ENCODE measurements at places on chromosomes 5 and 9.

- no peak for DNase-seq
Measured at GRCh38 chr5:1555011-1555807, 31.4 kb upstream of the LPCAT1 start.

DNA sequence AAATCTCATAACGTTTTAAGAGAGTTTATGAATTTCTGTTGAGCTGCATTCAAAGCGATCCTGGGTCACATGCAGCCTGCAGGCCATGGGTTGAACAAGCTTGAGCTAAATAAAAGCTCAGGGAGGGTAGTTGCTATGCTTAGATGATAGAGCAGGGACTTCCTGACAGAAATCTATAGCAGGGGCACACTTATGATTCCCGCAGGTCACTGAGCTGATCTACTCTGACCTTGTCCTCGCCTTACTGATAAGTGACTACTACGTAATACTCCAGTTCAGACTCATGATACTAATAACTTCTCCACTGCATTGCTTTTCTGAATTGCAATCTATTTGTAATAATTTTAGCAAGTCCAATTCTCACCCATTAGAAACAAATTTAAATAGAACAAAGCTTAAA lies 90.9 kb downstream of the NFIB start:
- DNase-seq: no peak

GRCh38 chr9:134666831-134667230 lies 25.2 kb downstream of the COL5A1 start:
- no peak for DNase-seq

DNA sequence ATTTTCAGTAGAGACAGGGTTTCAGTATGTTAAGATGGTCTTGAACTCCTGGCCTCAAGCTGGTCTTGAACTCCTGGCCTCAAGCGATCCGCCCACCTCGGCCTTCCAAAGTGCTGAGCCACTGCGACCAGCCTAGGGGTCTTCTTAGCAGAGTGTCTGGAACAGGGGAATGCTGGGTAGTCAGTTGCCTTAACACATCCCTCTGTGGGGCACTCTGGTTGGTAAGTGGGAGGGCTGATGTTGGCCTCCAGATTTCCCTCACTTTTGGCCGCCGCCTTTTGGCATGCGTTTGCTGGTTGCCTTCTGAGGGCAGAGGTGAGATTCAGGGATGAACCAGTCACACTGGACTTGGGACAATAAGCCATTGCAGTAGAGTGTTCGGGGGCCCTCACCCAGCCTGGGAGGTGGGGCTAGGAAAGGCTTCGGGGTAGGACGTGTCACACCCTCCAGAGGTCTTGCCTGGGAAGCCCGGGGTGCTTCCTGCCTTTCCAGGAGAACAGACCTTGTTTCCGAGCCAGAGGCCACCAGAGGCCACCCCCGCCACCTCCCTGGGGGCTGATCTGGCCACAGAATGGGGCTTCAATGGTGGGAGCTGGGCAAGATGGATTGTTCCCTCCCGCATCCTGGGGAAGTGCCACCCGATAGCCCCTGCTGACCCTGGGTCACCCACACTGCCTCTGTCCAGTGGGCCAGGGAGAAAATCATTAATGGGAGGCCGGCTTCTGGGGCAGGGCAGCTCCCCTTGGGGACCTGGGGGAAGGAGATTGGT lies 13.3 kb downstream of the FGF18 start:
- no peak for DNase-seq

GRCh38 chr5:167402671-167403070 lies 888.8 kb upstream of the WWC1 start:
- DNase-seq: no peak

DNA sequence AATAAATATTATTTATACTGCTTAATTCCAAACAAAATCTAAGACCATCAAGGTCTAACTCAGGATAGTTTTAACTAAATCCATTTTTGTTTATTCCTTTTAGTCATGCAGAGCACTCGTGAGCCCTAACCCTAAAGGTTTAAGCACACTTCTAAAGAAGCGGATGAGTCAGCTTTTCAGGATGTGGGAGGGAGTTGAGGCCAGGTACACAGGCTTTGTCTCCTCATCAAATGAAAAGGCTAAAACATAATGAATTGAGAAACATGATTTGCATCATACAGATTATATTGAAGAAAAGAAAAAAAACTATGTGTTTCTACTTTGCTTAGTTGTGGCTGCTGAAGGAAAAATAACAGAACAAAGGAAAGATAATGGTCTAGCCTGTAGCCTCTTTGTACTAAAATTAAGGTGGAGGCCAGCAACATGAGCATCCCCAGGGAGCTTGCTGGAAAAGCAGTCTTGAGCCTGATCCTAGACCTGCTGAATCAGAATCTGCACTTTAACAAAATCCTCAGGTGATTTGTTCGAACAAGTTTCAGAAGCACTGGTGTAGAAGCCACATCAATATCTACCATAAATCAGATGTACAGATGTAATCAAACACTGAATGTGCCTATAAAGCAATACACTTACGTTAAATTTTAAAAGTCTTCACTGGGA lies 21.1 kb upstream of the ISCA1 start:
- no peak for DNase-seq

DNA sequence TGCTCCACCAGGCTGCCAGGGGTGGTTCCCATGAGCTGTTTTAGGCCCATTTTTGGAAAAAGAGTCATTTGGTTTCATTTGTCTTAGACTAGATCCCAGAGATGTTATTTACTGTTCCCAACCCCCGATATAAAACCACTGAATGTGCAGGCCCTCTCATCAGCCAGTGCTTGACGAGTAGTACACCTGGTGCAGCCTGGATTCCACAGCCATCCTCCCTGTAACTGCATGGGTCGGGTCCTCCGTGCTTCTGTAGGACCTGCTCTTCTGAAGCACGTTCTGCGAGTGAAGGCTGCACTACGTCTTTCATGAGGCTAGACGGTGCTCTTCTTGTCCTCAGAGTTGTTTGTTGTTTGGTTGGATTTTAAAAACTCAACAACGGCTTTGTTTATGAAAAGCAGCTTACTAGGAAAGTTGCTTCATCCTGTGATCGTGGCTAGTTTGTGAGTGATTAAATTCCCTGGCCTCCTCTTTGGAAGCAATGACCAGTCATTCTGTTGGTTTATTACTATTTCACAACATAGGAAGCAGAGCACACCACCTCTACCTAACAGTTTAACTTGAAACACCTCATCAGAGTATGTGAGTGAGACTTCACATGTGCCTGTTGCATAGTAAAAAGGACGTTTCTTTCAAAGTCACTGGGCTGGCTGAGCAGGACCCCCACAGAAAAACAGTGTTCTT lies 135.2 kb downstream of the AOPEP start:
- no peak for DNase-seq

GRCh38 chr5:144017631-144018030 lies 152.8 kb downstream of the YIPF5 start:
- no peak for DNase-seq

GRCh38 chr9:22343218-22343611 lies 103.4 kb upstream of the DMRTA1 start:
- no peak for DNase-seq

- no peak for DNase-seq
Measured at GRCh38 chr5:175463641-175464040, 14.7 kb upstream of the SFXN1 start.

DNA sequence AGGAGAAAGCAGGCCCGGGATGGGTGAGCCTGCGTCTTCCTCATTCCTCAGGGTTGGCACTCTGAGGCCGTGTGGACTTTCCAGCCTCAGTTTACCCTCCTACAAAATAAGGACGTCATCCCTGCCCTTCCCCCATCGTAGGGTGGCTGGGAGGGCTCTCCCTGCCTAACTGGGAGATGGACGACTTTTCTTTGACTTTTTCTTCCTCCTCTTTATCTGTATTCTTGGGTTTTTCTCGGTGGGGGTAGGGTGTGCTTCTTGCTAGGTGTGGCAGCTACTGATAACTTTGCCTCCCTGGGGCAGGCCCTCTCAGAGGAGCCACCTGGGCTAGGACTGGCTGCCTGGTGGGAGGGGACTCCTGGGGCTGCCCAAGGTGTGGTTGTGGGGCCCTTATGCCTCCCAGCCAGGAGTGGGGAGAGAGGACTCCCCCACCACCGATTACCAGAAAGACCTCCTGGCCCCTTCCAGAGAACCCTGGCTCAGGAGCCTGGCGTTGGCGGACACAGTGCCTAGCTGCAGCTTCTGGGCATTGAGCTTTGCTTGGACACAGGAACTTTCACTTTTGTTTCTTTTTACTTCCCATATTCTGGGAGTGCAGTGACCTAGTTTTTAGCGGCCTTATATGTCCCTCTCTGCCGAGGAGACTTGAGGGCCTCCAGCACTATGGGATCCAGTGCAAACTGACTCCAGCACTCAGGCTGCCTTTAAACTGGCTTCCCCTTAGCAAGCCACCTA lies 6.1 kb downstream of the GLIPR2 start:
- DNase-seq: no peak

DNA sequence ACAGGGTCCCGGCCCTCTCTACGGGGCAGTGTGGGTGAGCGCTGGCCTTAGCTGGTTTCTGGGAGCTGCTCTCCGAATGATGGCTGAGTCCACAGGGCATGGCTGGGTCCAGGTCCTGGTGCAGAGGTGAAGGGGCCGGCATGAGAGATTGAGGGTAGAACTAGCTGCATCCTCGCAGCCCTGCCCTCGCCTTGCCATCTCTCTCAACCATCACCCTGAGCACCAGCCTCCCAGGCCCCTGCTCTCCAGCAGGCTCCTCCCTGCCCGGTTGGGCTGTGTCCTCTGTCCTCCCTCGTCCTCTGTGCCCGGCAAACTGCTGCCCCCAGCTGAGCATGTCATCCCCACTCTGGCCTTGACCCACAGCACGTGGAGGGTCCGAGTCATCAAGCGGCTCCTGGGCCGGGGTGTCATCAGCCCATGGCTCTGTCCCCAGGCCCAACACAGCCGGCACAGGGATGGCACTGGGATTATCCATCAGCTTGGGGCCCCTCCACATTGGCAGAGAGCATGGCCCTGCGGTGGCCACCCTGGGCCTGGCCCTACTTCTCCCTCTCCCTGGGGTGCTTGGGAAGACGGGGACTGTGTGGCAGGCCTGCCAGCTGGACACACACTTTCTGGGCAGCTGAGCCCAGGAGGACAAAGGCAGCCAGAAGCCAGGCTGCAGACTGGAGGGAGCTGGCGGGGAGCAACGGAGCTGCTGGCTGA lies 8.4 kb downstream of the FLT4 start:
- DNase-seq: no peak

- DNase-seq: no peak
Measured at GRCh38 chr9:98154678-98155077, 35.7 kb upstream of the TRIM14 start.

GRCh38 chr5:32845171-32845570 lies 134.1 kb downstream of the NPR3 start:
- DNase-seq: no peak

GRCh38 chr5:154197801-154198491 lies 7.4 kb downstream of the GALNT10 start:
- peak; percentile 50 for DNase-seq

DNA sequence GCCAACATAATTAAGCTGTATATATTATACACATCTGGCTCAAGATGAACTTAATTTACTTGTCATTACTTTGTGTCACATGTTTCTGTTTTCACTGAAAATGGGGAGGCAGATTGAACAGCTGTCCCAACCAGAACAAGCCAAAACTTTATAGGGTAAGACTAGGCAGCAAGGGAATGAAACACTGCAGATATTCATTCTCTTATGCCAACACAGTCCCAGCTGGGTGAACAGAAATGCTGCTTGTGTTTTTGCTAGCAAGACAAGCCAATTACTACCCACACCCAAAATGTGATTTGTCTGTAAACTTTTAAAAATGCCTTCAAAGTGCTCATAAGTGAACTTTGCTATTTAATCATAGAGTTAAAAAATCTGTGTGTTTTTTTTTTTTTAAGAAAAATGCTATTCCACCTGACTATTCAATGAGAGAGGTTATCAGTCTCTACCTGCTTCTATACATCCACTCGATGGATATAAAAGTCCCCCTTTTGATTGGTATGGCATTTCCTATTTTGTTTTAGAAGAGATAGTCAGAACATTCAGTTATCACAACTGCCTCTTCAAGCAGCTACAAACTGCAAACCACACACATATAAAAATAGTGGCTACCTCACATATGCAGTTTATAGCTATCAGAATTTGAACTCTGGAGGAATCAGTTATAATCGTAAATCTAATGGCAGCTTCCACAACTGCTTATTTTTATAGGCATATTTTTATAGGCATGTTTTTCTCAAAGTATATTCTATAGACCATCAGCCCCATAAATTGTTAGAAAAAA lies 91.9 kb upstream of the PPP1R2B start:
- no peak for DNase-seq

DNA sequence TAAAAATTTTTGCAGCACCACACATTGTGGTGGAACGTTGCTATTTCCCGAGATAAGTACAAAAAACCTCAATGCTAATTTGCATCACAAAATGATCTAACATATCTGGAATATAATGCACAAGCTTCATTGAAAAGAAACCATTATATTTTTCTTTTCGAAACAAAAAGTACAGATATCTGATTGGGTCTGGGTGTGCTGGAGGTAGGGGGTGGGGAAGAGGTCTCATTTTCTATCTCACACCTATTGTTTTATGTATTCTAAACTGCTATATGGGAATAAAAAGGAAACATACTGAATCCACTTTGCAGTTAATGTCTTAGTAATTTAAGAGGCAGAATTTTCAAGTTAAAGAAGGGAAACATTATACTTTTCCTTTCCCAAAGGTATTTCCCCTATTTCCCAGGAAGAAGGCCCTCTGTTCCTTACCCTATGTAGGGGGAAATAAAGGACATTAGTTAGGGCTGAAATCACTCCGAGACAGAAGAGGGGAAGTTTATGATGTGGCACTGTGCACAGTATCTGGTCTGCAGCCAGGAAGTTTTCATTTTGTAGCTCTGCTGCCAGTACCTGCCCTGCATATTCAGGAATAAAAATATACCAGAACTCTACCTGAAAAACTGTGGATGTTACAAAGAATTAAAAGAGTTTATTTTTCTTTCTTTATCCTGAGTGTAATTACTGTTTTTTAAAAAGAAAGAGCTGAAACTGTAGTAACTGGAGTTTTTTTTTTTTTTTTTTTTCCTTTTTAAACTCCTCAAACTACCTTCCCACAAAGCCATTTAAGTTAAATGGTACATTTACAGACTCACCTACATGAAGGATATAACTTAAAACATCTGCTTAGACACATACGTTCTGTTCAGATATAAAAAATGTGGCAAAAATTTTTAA lies 7.4 kb downstream of the MEF2C start:
- DNase-seq: no peak

DNA sequence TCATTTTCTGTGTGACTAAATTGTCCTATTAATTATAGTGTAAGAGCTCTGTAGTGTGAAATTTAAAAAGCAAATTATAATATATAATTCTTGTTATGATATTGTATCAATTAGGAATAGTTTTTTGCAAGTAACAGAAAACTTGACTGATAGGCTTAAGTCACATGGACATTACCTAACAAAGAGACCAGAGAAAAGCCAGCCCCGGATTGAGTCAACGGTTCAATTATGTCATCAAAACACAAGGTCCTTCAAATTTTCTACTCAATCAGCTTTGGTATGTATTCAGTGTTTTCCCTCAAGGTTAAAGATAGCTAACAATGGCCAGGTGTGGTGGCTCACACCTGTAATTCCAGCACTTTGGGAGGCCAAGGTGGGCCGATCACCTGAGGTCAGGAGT lies 126.7 kb upstream of the PTGER4 start:
- no peak for DNase-seq

DNA sequence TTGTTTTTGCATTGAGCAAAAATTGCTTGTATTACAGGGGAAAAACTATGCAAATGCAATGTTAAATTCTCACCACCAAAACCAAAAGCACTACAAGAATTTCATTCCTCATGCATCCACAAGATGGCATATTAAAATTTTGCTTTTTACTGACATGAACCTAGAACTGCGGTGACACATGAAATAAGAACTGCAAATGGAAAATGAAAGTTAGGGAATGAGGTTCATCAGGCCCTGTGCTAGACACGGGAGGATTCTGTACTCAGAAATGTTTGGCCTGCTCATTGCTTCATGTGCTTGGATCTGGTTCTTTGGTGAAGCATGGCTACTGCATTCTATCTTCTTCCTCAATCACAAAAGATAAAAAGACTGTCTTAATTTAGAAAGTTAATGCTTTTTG lies 9.1 kb upstream of the RFK start:
- no peak for DNase-seq
